CD4-positive, alpha-beta T cell treated with Interleukin-15 for 1 hour (primary cell): ENCODE measurements at places on chromosomes 16 and 17.

GRCh38 chr17:1487939-1488825 lies 4.3 kb downstream of the MYO1C start:
- peak; percentile 69 for DNase-seq

DNA sequence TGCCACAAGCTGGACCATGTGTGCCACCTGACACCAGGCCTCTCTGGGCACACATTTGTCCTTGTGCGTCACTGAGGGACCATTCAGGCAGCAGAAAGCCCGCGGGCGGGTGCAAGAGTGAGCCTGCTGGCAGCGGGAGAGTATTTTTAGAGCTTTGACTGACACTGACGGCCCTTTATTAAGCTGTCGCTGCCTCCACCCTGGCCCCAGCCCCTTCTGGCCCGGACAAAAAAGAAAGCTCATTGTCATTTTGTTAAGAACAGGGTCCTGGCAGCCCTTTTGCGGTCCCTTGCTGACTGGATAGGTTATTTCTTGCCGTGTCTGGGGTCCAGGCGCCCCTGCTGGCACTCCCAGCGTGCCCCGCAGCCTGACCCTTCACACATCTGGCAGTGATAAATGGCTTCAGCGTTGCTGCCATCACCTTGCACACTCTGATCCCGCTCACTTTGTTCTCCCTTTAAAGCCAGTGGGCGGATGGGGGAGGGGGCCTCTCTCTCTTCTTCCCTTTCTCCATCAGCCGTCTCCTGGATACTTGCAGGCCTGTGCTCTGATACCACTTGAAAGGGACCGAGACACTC lies 78.4 kb upstream of the NKD1 start:
- no peak for DNase-seq

- no peak for DNase-seq
These were observed 54.5 kb downstream of the TK2 start for GRCh38 chr16:66495440-66495839.

DNA sequence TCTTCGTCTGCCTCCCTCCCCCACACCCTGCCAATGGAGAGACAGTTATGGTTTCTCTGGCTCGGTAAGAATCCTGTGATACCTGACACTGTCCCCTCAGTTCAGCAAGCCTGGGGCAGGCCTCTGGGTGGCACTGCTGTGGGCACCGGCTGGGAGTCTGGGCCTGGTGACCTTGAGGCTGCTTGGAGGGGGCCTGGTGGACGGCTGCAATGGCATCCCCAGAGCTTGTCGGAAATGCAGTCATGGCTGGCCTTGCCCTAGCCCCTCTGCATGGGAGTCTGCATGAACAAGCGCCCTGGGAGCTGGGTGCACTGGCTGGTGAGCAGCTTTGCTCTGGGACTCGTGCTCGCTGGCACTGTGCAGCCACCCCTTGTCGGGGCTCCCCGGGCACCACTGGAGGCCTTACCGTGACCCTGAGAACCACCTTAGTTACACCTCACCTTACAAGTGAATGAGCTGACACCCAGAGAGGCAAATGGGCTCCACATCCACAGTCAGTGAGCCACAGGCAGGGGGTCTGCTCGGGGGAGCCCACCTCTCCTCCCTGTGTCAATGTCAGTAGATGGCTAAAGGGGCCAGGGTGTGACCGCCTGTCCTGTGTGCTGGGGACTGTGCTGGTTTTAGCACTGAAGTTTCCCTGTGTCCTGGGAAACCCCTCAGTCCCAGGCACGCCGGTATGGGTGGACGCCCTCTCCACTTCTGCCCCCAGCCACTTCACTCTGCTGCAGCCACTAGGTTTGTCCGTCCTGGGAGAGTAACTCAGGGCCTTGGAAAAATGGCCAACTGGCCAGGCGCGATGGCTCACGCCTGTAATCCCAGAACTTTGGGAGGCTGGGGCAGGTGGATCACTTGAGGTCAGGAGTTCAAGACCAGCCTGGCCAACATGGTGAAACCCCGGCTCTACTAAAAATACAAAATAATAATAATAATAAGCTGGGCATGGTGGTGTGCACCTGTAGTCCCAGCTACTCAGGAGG lies 1.4 kb downstream of the LGALS3BP start:
- DNase-seq = no peak

- DNase-seq = no peak
These were observed 11.1 kb downstream of the MARF1 start for GRCh38 chr16:15631730-15632409.

GRCh38 chr17:50240851-50241250 lies 33.4 kb upstream of the TMEM92 start:
- no peak for DNase-seq

- no peak for DNase-seq
These were observed 108.6 kb downstream of the CCT6B start for GRCh38 chr17:34852614-34853013.

DNA sequence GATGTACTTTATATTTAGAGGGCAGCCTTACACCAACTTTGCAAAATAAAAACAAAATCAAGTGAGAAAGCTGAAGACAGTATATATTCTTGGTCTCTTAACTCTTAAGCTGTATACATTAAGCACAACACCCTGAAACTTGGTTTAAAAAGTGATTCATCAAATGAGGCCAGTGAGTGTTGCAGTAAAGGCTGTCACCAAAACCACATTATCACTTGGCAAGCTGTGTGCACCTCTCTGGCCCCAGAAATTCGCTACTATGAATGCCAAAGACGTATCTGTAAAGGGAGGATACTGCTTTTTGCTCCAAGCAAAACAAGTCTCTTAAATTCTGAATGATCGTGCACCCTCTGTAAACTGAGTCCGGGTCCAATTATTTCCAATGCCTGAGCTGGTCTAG lies 163.9 kb downstream of the ZFHX3 start:
- no peak for DNase-seq

GRCh38 chr17:77889866-77890760 lies 68.4 kb upstream of the TNRC6C start:
- DNase-seq = peak; percentile 5

- no peak for DNase-seq
These were observed 136.7 kb upstream of the HS3ST2 start for GRCh38 chr16:22677024-22677830.

DNA sequence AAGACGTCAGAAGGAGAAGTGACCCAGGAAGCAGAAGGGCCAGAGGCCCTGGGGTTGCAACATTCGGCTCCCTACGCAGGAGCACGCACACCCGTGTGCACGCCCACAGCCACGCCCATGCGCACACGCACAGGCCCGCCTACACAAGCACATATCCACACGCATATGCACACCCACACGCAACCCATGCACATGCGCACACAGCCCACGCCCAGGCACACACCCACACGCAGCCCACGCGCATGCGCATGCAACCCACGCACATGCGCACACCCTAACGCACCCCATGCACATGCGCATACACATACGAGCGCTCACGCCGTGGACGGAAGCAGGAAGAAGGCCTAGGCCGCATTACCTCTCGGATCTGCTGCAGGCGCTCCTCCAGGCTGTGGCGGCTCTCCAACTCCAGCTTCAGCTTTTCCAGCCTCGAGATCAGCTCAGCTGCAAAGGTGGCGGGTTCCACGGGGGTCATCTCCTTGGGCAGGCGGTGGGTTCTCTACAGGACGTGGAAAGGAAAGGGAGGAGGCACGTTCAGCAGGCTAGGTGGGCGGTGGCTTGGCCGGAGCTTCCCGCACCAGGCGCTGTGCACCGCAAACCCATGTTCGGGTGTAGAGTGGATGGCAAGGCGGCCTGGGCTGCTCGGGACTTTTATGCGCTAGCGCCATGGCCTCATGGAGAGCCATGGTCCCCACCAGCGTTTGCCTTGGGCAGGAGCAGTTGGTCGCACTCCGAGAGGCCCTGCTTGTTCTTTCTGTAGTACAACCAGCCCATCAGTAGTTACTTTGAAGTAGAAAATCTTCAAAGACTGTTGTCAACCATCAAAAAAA lies 23.4 kb downstream of the AXIN2 start:
- peak; percentile 77 for DNase-seq

- DNase-seq = no peak
These were observed 7.6 kb upstream of the EVPL start for GRCh38 chr17:76034428-76035350.

- DNase-seq = no peak
These were observed 40.9 kb downstream of the RMI2 start for GRCh38 chr16:11386054-11386680.

DNA sequence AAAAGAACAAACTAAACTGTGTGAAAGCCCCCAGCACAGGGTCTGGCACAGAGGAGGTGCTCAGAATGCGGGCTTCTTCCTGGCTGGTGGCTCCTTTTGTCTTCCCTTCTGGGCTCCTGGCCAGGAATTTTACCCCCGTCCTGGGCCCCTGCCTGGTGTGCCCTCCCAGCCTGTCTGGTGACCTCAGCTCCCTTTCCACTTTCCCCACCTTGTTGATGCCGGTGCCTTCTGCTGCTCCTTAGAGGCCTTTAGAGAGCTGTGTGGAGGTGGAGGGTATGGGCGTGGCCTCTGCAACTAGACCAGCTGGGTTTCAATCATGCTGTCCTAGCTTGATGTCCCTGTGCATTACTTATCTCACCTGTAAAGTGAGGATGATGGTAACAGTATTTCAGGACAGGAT lies 16.8 kb downstream of the PIRT start:
- DNase-seq = no peak

GRCh38 chr17:61251939-61252865 lies 147.4 kb upstream of the TBX2 start:
- DNase-seq = peak; percentile 76

- DNase-seq = no peak
These were observed 4.1 kb upstream of the PDE6G start for GRCh38 chr17:81660441-81660840.

- no peak for DNase-seq
These were observed 677 bp upstream of the ZNHIT3 start for GRCh38 chr17:36485805-36486203.

- DNase-seq = no peak
These were observed 12.2 kb upstream of the ITGAE start for GRCh38 chr17:3813171-3813570.

GRCh38 chr17:68613739-68614298 lies 12.7 kb upstream of the FAM20A start:
- DNase-seq = no peak

- no peak for DNase-seq
These were observed 70.0 kb upstream of the HS3ST3A1 start for GRCh38 chr17:13671771-13672170.

GRCh38 chr16:23901178-23902033 lies 65.6 kb downstream of the PRKCB start:
- no peak for DNase-seq

GRCh38 chr16:79800016-79800608 lies 199.6 kb upstream of the MAF start:
- no peak for DNase-seq

- no peak for DNase-seq
These were observed 8.8 kb downstream of the MAP3K3 start for GRCh38 chr17:63631062-63631461.

DNA sequence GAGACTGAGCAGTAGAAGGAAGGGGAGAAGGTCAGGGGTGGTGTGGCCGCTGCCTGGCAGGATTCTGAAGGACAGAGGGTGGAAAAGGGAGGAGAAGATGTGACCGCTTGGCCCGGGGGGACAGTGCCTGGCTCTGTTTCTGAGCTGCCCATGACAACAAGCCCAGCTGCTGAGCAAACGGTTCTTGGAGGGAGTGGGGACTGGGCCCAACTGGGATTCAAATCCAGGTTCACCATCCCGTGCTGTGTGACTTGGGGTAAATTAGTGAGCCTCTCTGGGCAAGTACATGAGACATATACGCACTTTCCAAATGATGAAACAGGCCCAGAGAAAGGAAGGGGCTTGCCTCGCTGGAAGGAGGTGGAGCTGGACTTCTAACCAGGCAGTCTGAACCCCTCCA lies 23.3 kb downstream of the SEC14L5 start:
- no peak for DNase-seq

GRCh38 chr17:57466017-57466471 lies 209.7 kb downstream of the MSI2 start:
- no peak for DNase-seq

DNA sequence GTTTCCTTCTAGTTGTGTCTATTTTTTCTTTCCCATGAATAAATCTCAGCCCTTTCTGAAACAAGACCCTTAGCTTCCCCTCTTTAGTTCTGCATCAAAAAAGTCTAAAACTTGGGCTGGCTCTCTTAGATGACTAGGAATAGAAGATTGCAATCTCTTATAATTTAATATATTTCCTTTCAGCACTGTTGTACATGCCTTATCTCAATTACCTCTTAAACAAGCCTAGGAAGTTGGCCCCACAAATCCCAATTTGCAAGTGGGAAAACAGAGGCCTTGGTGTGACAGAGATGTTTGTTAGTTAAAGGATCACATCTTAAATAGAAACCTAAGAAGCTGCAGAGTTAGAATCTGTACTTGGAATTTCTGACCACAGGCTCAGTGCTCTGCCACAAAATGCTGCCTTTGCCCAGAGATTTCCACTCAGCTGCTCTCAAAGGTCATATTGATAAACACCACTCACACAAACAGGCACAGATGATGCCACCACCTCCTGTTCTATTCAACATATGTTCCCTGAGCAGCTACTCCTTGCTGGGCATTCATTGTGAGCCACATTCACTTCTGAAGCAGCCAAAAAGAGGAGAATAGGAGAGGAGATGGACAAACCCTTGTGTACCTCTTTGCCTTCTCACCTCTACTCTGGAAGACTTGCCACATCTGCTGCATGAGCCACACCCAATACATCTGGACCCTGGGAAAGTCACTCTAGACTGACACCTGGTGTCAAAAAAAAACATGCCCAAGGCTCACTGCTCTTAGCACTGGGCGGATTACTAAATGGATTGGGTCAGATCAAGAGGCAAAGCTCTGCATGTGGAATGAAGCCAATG lies 5.5 kb downstream of the CCDC182 start:
- no peak for DNase-seq

DNA sequence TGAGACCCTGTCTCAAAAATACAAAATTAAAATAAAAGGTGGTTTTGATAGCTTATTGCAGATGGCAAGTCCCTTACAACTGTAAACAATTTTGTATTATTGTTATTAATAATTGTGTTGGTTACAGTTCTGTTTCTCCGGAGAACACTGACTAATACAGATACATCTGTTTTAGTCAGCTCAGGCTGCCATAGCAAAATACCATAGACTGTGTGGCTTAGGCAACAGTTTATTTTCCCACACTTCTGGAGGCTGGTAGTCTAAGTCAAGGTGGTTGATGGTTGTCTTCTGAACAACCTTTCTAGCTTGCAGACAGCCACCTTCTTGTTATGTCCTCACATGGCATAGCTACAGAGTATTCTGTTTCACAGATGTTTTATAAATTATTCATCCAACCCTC lies 14.2 kb upstream of the IL21R start:
- DNase-seq = no peak

GRCh38 chr16:9755081-9755480 lies 427.1 kb downstream of the GRIN2A start:
- no peak for DNase-seq
